ENCODE measurements at places on chromosomes 5 and 9.
A peak's percentile ranks its signal among the peaks of the same experiment; 100 is the strongest.

GRCh38 chr5:54517512-54518145 lies at the start of gene SNX18:
Gene SNX18, plus strand, starts transcription at chr5:54517759. Its CDS starts 194 bp downstream, at chr5:54517953.
- peak; percentile 92 for DNase-seq

DNA sequence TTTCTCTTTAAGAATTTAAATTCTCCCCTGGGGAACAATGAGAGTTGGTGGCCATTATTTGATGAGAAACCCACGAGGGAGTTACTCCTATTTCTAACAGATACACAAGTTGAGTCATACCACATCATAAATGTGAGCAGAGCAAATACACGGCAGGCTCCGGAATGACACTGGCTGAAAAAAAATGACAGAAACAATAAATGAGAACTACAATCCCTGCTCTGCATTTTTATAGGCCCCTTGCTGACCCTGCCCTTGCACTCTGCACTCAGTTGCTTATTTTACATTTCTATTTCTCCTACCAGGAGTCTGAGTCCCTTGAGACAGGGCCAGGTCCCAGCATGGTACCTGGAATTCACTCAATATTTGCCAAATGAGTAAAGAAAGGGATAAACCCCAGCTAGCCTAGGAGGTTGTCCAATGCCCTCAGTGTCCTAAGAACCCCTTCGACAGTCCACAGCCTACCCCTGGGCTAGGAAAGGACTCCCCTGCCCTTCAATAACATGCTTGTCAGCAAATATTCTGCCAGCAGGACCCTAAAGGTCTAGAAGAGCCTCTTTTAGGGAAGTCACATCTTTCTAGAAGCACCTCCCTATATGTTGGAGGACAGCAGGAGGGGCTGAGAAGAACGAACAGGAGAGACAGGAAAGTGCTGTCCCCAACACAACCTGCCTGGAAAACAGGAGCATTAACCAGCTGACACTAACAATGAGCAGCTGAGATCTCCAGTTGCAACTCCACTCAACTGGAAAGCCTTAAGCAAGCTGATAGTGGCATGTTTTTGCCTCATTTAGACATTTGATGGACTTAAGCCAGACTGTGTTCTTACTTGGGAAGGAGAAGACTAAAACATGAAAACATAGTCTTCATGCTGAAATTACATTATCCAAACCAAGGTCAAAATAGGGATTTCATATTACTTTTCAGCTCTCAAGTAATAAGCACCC lies 191.2 kb downstream of the ACTL7B start:
- DNase-seq, result no peak

DNA sequence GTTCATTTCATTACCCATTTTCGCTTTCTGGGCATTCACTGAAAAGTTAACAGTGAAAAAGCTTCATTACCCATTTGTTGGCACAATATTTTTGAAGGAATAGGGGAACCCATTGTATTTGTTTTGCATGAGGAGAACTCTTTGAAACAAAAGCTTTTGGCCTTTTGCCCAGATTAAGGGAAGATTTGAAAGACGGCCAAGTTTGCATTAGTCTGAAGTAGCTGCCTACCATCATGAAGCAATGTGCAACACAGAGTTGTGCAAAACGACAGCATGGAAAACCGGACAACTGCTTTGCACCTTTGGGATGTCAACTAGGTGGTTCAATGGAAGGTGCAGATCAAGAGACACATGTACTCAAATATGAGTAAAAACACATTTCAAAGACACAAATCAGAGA lies 84.9 kb downstream of the TRPM3 start:
- no peak for DNase-seq

DNA sequence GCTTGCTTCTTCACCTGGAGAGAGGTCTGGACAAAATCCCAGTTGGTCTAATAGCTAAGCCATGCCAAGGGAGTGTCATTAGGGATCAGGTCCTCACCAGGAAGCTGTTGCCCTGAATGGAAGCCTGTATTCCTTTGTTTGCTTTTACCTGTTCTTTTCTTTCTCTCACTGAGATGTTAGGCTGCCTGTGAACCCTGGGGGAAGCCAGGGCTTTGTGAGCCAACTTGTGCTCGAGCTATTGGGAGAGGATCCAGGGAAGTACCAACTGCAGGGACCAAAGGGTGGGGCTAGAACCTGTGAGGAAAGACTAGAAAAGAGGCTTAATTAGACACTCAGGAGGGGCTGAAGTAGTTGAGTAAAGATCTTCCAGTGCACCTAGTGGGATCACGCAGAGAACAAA lies 451.2 kb upstream of the TLE4 start:
- no peak for DNase-seq

DNA sequence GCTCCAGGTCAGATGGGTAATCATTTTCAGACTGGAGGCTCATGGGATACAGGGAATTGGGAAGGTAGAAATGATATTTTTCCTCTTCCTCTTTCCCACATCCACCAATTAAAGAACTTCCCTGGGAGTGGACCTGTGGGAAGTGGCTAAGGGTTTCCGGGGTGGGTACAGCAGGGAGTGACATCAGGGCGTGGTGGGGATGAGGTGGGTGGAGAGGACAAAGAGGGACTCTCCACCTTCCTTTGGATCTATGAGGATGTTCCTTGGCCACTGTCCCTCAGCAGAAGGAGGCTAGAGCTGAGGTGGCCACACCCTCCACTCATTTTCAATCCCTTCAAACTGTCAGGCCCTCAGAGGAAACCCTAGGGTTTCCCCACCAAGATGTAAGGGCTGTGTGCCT lies 54.7 kb downstream of the IRF1 start:
- no peak for DNase-seq

DNA sequence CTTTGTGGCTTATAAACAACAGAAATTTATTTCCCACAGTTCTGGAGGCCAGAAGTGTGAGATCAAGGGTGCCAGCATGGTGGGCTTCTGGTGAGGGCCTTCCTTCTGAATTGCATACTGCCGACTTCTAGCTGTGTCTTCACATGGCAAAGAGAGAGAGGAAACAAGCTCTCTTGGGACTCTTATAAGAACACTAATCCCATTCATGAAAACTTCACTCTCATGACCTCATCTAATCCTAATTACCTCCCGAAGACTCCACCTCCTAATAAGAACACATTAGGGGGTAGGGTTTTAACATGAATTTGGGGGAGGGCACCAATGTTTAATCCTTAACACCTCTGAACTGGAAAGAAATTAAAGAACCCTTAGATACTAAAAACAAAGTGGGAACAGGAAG lies 75.9 kb upstream of the MINAR2 start:
- no peak for DNase-seq

GRCh38 chr9:112038017-112038408 lies 137.1 kb downstream of the SUSD1 start:
- no peak for DNase-seq

DNA sequence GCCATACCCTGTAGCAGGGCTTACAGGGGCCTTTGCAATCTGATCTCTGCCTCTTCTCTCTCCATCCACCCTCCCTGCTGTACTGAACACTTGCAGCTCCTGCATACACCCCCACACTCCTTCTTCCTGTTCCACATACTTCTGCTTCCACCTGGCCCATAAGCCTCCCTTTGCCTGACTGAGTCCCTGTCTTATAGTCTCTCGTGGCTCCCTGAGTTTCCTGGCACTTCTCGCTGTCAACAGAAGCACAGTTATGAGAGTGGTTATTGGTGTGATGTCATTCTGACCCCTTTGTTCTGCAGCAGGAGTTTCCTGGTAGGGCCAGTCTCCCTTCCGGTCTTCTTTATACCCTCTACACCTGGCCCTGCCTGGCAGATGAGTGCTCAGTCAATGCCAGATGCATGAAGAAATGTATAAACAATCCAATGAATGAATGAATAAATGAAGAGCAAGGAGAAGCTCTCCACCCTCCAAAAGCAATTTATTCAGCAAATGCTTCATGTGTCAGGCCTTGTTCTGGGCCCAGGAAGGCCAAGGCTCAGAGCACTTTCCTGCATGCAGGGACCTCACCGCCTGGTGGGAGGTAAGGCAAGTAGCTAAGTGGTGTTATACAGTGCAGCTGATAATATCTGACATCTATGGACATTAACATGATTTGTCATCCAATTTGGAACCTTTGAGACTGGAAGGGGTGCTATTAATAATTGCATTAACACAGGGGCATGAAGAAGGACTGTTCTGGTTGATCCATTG lies 20.5 kb upstream of the CSF1R start:
- no peak for DNase-seq

DNA sequence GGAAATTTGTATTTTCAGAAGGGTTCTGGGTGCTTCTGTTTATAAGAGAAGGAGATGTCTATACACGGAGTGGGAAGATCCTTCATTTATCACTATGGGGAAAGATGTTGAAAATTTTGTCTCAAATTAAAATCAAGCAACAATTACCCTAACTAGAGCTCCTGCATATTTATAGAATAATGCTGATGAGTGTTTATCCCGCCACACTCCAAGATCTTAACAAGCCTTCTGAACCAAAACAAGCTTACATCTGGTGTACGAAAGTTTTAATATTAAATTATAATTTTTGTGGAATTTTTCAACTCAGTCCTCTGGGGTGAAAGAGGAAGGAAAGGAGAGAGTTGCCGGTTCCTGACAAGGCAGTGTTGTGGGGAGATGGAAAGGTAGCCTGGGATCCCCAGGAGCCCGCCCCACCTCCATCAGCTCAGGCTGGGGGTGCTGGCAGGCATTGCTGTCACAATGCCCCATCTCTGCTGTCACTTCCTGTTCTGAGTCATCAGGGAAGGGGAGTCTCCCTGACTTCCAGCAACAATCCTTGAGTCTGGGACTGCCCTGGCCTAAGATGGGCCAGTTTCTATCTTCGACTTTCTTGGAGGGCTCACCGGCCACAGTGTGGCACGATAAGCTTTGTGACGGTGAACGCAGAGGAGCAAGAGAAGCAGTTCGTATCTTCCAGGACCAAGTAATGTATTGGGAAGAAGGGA lies 64.5 kb downstream of the ERAP1 start:
- DNase-seq, result no peak

- DNase-seq, result peak; percentile 52
These were observed 41.9 kb upstream of the AGXT2 start for GRCh38 chr5:35089334-35090314.

- DNase-seq, result no peak
These were observed 10.5 kb upstream of the SHB start for GRCh38 chr9:38079461-38080031.

GRCh38 chr5:142360607-142361120 lies 35.8 kb upstream of the SPRY4 start:
- DNase-seq, result peak; percentile 22

DNA sequence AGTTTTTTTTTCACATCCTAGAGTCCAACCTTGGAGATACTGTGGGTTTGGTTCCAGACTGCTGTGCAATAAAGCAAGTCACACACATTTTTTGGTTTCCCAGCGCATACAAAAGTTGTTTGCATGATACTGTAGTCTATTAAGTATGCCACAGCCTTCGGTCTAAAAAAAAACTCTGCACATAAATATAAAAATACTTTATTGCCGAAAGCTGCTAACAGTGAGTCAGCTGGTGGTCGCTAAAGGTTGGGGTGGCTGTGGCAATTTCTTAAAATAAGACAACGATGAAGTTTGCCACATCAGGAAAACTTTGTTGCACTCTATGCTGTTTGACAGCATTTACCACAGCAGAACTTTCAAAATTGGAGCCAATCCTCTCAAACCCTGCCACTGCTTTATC lies 37.4 kb downstream of the UBQLN1 start:
- DNase-seq, result no peak

DNA sequence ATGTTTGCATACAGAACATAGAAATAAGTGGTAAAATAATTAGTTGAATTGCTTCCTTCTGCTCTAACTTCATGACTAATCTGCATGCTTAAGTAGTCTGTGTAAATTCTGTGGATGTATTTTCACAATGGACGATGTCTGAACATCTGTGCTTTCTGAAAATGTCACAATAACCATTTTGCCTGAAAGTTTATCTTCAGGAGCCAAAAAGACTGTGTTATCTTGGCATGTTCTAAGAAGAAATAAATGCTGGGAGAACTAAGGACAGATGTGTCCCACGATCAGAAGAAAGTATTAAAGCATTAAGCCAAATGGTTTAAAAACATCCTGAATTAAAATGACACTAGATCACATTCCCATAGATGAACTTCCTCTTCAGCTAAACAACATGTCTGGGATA lies 397.6 kb downstream of the SPOCK1 start:
- DNase-seq, result no peak

- DNase-seq, result no peak
These were observed 59.9 kb upstream of the PLPP1 start for GRCh38 chr5:55594671-55595070.

GRCh38 chr9:137280474-137281344 lies 3.2 kb downstream of the TOR4A start:
- DNase-seq, result peak; percentile 76

Measured in nephron progenitor cell (in vitro differentiated cells).